GM12864 (cell line): ENCODE measurements at places on chromosomes 3 and 15.

GRCh38 chr3:172134352-172134751 lies 95.0 kb downstream of the FNDC3B start:
- peak; percentile 48 for DNase-seq

DNA sequence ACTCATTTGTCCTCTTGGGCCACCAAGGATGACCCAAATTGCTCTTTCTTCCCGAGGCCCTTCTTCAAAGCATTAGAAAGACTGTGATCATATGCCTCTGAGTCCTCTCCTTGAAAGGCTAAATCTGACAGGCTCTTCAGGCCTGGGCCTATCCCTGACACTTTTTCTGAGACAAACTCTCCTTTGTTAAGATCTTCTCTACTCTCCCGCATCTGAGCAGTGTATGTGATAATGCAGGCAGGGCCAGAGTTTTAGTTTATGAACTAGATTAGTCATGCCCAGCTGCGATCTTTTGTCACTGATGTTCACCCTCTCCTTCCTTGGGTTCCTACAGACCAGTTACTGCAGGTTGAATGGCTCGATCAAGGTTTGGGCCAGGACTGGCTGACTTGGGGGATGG lies 39.2 kb downstream of the MASP1 start:
- DNase-seq = no peak

DNA sequence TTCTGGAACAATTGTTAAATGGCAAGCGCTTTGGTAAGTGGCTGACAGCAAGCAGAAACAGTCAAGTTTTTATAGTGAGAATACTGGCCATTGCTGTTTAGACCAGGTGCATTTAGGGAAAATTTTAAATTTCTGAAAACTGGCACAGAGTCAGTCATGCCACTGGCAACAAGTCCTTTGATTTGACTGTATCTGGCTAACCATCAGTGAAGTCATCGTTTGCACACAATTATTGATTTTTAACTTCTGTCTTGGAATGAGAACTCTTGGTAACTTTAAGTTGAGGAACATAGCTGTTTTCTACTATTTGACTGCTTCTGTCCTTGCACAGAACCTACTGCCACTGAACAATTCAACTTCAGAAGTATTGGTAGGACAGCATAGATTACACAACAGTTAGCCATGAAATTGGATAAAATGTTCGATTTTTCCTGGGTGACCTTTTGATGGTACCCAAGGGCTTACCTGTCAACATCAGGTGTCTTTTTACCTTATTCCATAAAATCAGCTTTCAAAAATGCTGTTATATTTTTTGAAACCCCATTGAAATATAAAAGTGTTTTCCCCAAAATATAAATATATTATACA lies 225.0 kb downstream of the PDZRN3 start:
- DNase-seq = no peak

DNA sequence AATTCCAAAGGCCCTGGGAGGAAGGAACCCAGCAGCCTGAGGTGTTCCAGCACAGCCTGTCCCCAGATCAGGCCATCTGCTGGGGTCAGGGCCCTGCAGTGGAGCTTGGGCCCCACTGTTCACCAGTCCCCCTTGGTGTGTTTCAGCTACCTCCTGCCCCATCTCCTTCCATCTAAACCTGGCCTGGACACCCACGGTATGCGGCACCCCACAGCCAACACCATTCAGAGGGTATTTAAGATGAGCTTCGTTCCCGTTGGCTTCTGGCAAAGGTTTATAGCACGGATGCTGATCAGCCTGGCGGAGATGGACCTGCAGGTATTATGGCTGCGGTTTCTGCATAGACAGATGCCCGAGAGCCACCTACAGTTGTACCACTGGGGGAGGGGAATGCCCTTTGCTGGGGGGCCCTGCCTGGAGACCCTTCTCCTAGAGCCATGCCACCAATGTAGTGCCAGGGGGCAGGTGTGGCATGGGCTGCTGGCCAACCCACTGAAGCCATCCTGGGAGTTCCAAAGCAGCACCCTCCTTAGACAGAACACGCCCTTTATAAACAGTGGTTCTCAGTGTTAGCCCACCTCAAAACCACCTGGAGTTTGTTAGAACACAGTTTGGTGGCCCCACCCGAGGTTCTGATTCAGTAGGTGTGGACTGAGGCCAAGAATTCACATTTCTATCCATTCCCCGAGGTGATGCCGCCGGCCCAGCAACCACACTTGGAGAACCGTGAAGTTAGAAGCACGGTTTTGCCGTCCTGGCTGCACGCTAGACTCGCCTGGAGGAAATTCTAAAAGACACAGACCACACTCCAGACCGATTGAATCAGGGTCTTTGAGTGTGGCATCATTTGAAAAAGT lies 126.9 kb downstream of the LRRK1 start:
- no peak for DNase-seq

DNA sequence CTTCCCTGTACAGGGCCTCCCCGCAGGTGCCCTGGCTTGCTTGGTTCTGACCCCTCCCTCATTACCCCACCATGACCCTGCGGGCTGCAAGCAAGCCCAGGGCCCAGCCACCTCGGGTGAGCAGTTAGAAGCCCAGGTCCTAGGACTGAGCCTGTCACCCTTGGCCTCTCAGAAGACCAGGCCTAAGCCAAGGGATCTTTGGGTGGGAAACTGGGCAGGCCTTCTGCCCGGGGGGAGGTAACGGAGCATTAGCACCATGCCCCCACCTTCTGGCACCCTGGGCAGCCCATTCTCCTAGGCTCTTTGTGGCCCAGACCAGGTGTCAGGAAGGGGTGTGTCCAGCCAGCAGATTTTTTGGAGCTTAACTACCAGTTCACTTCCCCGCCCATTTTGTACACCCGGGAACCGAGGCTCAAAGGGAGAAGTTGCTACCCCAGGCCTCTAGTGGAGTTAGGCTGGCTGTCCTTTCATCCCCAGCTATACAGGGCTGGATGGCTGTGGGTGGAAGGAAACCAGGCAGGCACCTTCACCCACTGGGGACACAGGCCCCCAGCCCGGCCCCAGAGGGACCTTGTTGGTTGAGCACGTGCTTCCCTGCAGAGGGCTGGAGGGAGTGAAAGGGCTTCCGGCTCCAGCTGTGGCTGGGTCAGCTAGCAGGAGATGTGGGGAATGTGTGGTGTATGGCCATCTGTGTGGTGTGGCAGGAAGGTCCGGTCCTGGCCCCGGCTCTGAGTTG lies 1.4 kb downstream of the CSK start:
- no peak for DNase-seq

- no peak for DNase-seq
Observed at GRCh38 chr3:110629917-110630316, 441.7 kb upstream of the NECTIN3 start.
